ENCODE measurements at places on chromosomes 12 and 14. TPM values are rescaled to one million over a fixed set of nuclear protein-coding genes. Genes with fewer than 3 reads are reported as not detected.
A peak's percentile ranks its signal among the peaks of the same experiment; 100 is the strongest.

Gene ADSS1
- 2.0 TPM for total RNA-seq

Gene TAS2R10
- not detected for total RNA-seq

Gene VIPAS39
- 7.6 TPM for total RNA-seq

Gene STYK1
- not detected for total RNA-seq

Gene TCL1A
- total RNA-seq, result not detected

- no peak overlapping the region for H3K27ac ChIP-seq
- H3K36me3 ChIP-seq, result no peaks in the 10 kb centered on the region
- H3K4me1 ChIP-seq, result no peaks in the 10 kb centered on the region
- no peak for DNase-seq
- no peak overlapping the region for H3K4me3 ChIP-seq
Measured at GRCh38 chr14:87233266-87233665, 759.7 kb downstream of the GALC start.

- peaks cover 8% of the 10 kb centered on the region for H3K27me3 ChIP-seq
- DNase-seq, result no peak
- no peak overlapping the region for H3K27ac ChIP-seq
- H3K4me3 ChIP-seq, result peak overlapping the region; percentile 73
Measured at GRCh38 chr14:60735416-60735815, 855 bp downstream of the MNAT1 start.

DNA sequence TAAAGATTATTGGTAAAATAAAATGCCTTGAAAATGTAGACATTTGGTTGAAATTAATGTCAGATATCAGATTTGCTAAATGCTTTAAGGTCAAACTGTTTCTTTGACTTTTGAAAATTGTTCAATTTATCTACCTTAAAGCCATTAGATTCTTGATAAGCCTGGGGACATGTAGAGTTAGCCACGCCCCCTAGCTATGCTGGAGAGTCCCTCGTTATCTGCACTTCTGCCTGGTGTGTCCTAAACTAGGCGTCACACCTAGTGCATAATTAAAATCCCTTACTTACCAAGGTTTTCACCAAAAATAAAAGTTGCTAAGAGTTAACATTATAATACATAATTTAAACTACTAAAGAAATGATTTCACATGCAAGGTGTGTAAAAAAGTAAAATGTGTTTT is 79.5 kb downstream of the EGLN3 start:
- no peaks in the 10 kb centered on the region for H3K36me3 ChIP-seq
- H3K27me3 ChIP-seq, result no peaks in the 10 kb centered on the region
- H3K4me1 ChIP-seq, result no peaks in the 10 kb centered on the region
- H3K4me3 ChIP-seq, result no peak overlapping the region

DNA sequence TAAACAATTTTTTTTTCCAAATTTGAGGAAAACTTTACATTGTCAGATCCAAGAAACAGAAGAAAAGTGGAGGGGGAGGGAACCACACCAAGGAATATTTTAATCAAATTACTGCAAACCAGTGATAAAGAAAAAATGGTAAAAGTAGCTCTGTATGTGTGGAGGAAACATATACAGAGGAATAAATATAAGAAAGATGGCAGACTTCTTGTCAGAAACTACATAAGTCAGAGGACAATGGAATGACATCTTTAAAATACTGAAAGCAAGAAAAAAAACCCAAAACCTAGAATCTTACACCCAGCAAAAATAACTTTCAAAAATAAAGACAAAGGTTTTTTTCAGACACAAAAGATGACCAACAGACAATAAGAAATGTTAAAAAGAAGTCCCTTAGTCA is 10.2 kb upstream of the LLPH start:
- H3K27me3 ChIP-seq, result no peaks in the 10 kb centered on the region
- peaks cover 84% of the 10 kb centered on the region for H3K36me3 ChIP-seq
- H3K27ac ChIP-seq, result no peak overlapping the region

GRCh38 chr14:92684801-92685560 is 63.4 kb downstream of the LGMN start:
- no peak overlapping the region for H3K4me3 ChIP-seq
- peaks cover 79% of the 10 kb centered on the region for H3K36me3 ChIP-seq
- H3K27ac ChIP-seq, result no peak overlapping the region
- H3K4me1 ChIP-seq, result peaks cover 25% of the 10 kb centered on the region
- no peak for DNase-seq
- no peaks in the 10 kb centered on the region for H3K27me3 ChIP-seq

- no peak for DNase-seq
- no peaks in the 10 kb centered on the region for H3K27me3 ChIP-seq
- no peaks in the 10 kb centered on the region for H3K4me1 ChIP-seq
Measured at GRCh38 chr12:5171701-5172100, 128.0 kb downstream of the KCNA5 start.

DNA sequence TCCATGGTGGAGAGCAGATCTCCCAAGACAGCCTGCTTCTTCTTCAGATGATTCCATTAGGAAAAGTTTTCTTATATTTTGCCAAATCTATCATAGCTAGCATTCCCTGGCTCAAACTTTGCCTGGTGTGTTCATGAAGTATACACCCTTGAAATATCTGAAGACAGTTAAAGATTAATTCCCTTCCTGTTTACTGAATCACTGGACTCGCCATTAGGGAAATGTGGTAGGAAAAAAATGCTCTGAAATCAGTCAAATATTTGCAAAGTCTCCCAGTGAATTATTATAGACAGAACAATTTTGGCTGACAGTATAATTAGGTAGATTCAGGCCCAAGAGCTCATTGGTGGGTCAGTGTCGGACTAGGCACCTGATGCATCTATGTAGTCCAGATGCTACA is 86.5 kb downstream of the PDZRN4 start:
- no peak overlapping the region for H3K4me3 ChIP-seq
- no peaks in the 10 kb centered on the region for H3K36me3 ChIP-seq
- no peak for DNase-seq
- H3K4me1 ChIP-seq, result no peaks in the 10 kb centered on the region
- no peak overlapping the region for H3K27ac ChIP-seq

- no peaks in the 10 kb centered on the region for H3K27me3 ChIP-seq
- no peaks in the 10 kb centered on the region for H3K4me1 ChIP-seq
- H3K27ac ChIP-seq, result no peak overlapping the region
Measured at GRCh38 chr12:131383291-131383690, 327.6 kb upstream of the SFSWAP start.

- no peak overlapping the region for H3K4me3 ChIP-seq
- DNase-seq, result no peak
- H3K4me1 ChIP-seq, result no peaks in the 10 kb centered on the region
- H3K27ac ChIP-seq, result no peak overlapping the region
- H3K27me3 ChIP-seq, result no peaks in the 10 kb centered on the region
Measured at GRCh38 chr12:50326590-50327284, 43.4 kb upstream of the LIMA1 start.

- no peak within 1 kb of the TSS for H3K4me3 ChIP-seq
- H3K4me1 ChIP-seq, result peaks cover 14% of the 10 kb centered on the region
- H3K36me3 ChIP-seq, result no peaks in the 10 kb centered on the region
- H3K27ac ChIP-seq, result no peak within 1 kb of the TSS
- H3K27me3 ChIP-seq, result no peaks in the 10 kb centered on the region
- no peak for DNase-seq
Measured at GRCh38 chr12:102480406-102480805, at the start of gene IGF1. TSS of gene IGF1 (minus strand) at chr12:102480563. CDS start at chr12:102480381, 182 bp downstream.

DNA sequence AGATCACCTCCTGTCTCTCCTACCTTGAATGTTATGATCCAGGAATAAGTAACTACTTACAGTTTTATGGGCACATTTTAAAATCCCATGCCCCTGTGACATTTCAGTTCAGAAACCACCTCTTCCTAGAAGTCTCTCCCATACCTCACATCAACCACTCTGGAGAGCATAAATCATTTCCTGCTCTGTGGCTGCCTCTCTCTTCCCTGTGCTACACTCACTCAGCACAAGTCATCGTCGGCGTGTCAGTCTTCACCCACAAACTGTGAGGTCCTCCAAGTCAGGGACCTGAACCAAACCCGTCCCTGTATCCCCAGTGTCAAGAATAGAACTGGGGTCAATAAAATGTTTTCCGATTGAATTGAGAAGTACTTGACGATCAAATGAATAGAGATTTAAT is 863.3 kb downstream of the BCL11B start:
- no peak overlapping the region for H3K4me3 ChIP-seq
- H3K27me3 ChIP-seq, result no peaks in the 10 kb centered on the region
- H3K4me1 ChIP-seq, result peaks cover 5% of the 10 kb centered on the region

GRCh38 chr14:102417001-102417431 is 54.3 kb downstream of the TECPR2 start:
- H3K36me3 ChIP-seq, result peaks cover 7% of the 10 kb centered on the region
- DNase-seq, result no peak
- no peaks in the 10 kb centered on the region for H3K4me1 ChIP-seq

- no peak overlapping the region for H3K27ac ChIP-seq
- no peaks in the 10 kb centered on the region for H3K27me3 ChIP-seq
- DNase-seq, result no peak
- no peak overlapping the region for H3K4me3 ChIP-seq
Measured at GRCh38 chr14:58249611-58250010, 5.0 kb downstream of the PSMA3 start.

DNA sequence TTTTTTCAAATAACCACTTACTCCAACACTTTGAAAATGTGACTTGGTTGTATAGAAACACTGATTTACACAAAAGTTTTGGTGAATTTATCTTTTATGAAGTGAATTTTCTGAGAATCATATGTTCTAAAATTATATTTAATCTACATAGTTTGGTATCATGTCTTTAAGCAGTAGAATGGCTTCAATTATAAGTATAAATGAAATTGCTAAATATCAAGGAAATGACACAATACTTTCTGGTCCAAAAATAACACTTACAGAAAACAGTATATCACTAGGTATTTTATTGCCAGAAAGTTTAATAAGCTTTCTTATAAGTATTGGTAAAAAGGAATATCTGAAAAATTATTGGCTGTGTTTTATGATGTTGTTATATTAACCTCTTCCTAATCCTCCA is 90.9 kb downstream of the SRGAP1 start:
- no peak for DNase-seq
- peaks cover 3% of the 10 kb centered on the region for H3K27me3 ChIP-seq
- no peaks in the 10 kb centered on the region for H3K36me3 ChIP-seq
- no peak overlapping the region for H3K4me3 ChIP-seq
- H3K4me1 ChIP-seq, result no peaks in the 10 kb centered on the region
- no peak overlapping the region for H3K27ac ChIP-seq

GRCh38 chr12:75578546-75578945 is 67.1 kb upstream of the KRR1 start:
- no peaks in the 10 kb centered on the region for H3K4me1 ChIP-seq
- H3K27me3 ChIP-seq, result no peaks in the 10 kb centered on the region
- no peaks in the 10 kb centered on the region for H3K36me3 ChIP-seq
- DNase-seq, result no peak

- peaks cover 2% of the 10 kb centered on the region for H3K4me1 ChIP-seq
- no peak overlapping the region for H3K4me3 ChIP-seq
- peaks cover 30% of the 10 kb centered on the region for H3K36me3 ChIP-seq
- H3K27me3 ChIP-seq, result no peaks in the 10 kb centered on the region
- DNase-seq, result no peak
Measured at GRCh38 chr12:121543786-121544185, 37.0 kb downstream of the KDM2B start.

- H3K36me3 ChIP-seq, result no peaks in the 10 kb centered on the region
- no peak for DNase-seq
- no peaks in the 10 kb centered on the region for H3K4me1 ChIP-seq
- H3K27me3 ChIP-seq, result no peaks in the 10 kb centered on the region
Measured at GRCh38 chr12:43893670-43894069, 57.8 kb downstream of the TMEM117 start.

- peaks cover 3% of the 10 kb centered on the region for H3K27me3 ChIP-seq
- H3K4me3 ChIP-seq, result no peak overlapping the region
- no peaks in the 10 kb centered on the region for H3K36me3 ChIP-seq
- no peak overlapping the region for H3K27ac ChIP-seq
- DNase-seq, result no peak
Measured at GRCh38 chr14:54446161-54446693, 5.1 kb upstream of the CNIH1 start.

DNA sequence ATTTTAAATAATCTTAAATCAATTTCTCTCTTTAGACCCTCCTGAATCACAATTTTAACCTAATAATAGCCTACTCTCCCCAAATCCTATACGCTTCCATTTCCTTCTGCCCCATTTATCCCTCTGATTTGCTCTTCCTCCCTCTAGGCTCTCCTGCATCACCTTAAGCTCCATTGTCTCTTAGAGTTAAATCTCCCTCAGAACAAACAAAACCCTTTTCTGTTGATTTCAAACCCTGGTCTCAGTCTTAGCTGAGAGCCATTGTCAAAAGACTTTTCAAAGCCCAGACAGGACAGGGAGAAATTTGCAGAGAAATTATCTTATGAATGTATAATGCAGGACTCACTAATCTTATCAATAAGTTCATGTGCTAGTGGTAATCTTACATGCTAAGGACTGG is 106.1 kb downstream of the C12orf75 start:
- DNase-seq, result no peak
- no peak overlapping the region for H3K27ac ChIP-seq
- no peaks in the 10 kb centered on the region for H3K4me1 ChIP-seq
- H3K4me3 ChIP-seq, result no peak overlapping the region

DNA sequence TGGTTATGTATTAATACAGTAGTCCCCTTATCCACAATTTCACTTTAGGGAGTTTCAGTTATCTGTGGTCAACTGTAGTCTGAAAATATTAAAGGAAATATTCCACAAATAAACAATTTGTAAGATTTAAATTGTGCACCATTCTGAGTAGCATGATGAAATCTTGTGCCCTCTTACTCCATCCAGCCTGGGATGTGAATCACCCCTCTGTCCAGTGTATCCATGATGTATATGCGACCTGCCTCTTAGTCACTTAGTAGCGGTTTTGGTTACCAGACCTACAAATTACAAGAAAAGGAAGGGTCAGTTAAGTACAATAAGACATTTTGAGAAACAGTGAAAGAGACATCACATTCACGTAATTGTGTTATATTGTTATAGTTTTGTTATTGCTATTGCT is 39.9 kb upstream of the MDGA2 start:
- H3K4me1 ChIP-seq, result no peaks in the 10 kb centered on the region
- no peak overlapping the region for H3K4me3 ChIP-seq
- H3K27ac ChIP-seq, result no peak overlapping the region
- DNase-seq, result no peak
- no peaks in the 10 kb centered on the region for H3K36me3 ChIP-seq

DNA sequence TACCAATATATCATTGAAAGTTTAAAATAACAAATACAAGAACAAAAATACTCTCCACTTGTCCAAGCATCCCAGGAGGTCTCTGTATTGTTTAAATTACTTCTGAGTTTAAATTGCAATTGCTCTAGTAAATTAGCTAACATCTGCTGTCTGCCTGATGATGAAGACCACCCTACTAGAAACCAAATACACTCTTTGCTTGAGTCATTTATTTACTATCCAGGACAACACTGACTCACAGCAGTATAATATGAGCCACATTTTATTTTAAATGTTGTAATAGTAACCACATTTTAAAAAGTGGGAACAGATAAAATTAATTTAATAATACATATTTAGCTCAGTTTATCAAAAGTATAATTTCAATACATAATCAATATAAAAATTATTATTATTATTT is 62.9 kb upstream of the EEA1 start:
- H3K27ac ChIP-seq, result no peak overlapping the region
- H3K27me3 ChIP-seq, result no peaks in the 10 kb centered on the region
- peaks cover 7% of the 10 kb centered on the region for H3K4me1 ChIP-seq
- no peak for DNase-seq
- H3K4me3 ChIP-seq, result no peak overlapping the region

Data from CD4-positive, alpha-beta T cell (primary cell).